AG04449 (cell line): ENCODE measurements at places on chromosomes 2 and 18.

DNA sequence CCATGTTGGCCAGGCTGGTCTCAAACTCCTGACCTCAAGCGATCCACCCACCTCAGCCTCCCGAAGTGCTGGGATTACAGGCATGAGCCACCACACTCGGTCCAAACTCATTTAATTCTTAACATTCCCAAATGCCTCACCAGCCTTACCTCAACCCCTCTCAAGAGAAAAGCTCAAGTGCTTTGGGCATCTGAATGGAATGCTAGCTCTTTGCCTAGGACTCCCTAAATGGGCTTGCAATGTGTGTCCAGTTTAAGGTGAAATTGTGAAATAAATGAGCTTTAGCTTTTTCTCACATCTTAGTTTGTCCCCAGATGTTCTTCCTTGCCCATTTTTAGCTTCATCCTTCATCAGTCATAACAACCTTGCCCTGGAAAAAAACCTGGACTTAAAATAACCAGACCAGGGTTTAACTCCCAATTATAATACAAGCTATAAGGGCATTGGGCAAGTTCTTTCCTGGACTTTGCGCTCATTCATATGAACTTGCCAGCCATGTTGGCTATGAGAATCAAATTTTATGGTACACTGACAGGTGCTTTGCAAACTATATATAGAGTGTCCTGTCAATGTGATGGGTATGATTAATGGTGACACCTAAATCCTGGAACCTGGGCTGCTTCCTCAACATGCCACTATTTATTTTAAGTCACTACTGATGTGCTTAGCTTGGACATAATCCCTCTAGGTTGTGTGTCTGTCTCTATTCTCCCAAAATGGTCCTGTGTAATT is 95.1 kb upstream of the SERPINE2 start:
- DNase-seq: no peak

DNA sequence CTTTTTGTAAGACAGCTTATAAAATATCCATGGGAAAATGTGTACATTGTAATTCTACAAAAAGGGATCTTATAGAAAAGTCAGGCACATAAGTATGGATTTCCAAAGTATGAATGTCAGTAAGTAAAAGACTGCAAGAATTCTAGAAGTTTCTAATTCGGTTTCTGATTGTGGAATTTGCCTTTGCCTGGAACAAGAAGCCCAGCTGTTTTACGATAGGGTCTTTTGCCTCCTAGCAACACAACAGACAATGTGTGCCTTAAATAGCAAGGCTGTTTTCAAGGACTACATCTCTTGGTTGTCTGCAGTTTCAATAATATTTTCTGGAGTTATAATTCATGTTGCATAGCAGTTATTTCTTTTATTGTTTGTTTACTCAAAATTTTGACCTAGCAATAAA is 312.9 kb downstream of the MTX2 start:
- DNase-seq: no peak

DNA sequence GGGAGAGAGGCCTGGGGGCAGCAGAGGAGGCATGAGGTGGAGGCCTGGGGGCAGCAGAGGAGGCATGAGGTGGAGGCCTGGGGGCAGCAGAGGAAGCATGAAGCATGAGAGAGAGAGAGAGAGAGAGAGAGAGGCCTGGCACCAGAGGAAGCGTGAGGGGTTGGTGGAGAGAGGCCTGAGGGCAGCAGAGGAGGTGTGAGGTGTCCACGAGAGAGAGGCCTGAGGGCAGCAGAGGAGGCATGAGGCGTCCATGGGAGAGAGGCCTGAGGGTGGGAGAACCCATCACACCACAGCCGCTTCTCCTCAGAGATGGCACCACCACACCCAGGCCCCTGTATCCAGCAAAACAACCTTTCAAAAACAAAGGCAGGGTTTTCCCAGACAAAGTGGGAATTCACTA is 55.7 kb upstream of the KCNG2 start:
- no peak for DNase-seq

GRCh38 chr2:60819155-60819862 is 62.1 kb upstream of the REL start:
- DNase-seq: no peak

- DNase-seq: no peak
These were observed 429.4 kb upstream of the TRIB2 start for GRCh38 chr2:12287220-12287751.

GRCh38 chr18:22765896-22766295 is 167.2 kb upstream of the RBBP8 start:
- no peak for DNase-seq

DNA sequence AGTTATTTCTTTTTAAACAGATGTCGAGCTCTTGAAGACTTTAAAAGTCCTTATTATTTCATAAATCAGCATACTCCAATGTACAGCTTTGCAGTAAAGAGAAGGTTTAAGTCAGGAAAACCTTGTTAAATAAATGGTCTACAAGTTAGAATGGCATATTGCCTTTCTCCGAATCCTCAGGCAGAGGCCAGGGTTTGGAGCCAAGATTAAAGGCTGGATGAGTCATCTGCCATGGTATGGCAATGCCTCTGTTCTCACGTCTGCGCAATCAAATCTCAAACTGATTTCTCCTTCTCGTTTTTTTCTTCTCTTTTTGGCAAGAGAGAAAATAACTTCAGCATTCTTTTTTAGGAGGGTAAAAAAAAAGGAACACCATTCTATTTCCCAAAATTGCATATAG is 5.6 kb upstream of the KCNJ3 start:
- no peak for DNase-seq

- no peak for DNase-seq
These were observed 52.7 kb downstream of the SEMA4F start for GRCh38 chr2:74706741-74707140.
